Non-pigmented ciliary epithelial cell (primary cell): ENCODE measurements at places on chromosomes 7 and 10.
A peak's percentile ranks its signal among the peaks of the same experiment; 100 is the strongest.

- DNase-seq = no peak
Observed at GRCh38 chr7:117445206-117445605, 17.9 kb upstream of the ASZ1 start.

- DNase-seq = no peak
Observed at GRCh38 chr10:734481-734880, 45.0 kb upstream of the DIP2C start.

DNA sequence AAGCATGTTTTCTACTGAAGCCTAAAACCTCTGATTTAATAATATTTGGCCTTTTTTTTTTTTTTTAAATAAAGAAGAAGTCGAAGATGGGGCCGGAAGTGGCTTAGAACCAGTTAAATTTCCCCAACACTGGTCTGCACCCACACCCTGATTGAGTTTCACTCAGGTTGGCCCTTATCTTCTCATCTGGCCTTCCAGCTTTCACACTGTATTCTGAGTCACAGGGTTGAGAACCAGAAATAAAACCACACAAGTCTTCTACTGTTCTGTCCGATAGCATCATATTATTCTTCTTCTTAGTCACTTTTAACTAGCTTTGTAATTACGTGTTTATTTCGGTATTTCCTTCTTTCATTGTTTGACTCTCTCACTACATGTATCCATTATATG, 9.9 kb downstream of the ZNF365 start:
- peak; percentile 83 for DNase-seq

- DNase-seq = no peak
Observed at GRCh38 chr7:30974605-30975255, 11.0 kb downstream of the GHRHR start.

DNA sequence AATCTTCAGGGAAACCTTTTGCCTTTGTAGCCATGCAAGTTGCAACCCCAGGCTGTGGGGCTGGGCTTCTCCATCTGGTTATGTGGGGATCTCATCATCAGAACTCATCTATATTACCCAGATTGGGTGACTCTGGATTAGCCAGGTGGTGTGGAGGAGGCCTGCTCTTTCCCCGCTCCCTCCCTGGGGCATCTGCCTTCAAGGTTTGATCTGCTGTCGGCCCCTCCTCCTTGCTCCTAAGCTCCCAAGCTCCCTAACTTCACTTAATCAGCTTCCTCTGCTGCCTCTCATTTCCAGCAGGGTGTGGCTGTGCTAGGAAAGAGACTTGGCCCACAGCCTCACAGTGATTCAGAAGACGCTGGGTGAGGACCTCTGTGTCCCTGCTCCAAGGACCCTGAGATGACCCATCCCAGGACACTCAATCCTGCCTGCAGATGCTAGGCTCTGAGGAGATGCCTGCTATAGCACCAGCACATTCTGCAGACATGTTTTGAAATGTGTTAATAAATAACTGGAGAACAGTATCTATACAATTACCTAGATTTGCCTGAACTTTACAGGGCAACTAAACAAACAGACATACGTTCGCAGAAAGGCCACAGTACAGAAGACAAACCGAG, 392.1 kb upstream of the PODXL start:
- DNase-seq = no peak

DNA sequence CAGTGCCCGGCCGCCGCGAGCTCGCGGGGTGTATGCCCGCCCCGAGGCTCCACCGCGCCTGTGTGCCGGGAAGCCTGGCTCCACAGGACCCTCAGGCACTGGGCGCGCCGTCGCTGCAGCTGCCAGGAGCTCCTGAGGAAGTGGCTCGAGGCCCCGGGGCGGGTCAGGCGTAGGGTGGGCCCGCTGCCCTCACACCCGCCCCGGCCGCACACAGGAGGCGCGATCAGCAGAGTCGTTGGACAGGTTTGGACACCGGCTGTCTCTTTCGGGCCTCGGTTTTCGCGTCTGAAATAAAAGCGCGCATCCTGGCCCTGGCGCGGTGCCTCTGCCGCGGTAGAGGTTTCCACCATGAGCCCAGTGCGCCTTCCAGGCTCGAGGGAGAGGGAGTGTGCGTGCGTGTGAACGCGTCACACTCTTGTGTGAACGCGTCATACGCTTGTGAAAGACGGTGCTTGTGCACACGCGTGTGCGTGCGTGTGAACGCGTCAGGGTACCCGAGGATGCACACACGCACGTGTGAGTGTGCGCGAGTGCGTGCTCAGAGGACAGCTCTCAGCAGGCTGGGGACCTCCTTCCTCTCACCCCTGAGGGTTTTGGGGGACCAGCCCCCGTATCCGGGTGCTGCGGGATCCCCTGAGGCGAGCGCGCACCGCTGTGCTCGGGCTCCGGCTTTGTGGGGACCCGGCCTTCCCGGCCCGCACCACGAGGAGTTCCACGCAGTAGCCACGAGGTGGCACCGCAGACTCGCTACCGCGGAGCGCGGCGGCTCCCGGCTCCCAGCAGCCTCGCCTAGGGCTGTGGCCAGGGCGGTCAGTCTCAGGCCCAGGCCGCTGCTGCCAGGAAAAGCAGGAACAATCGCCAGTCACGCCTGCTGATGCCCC, 83.8 kb downstream of the BMS1 start:
- peak; percentile 1 for DNase-seq

GRCh38 chr10:85623758-85624157, 742.8 kb downstream of the GRID1 start:
- DNase-seq = no peak

GRCh38 chr7:111820121-111820520, 257.8 kb upstream of the IMMP2L start:
- DNase-seq = no peak

DNA sequence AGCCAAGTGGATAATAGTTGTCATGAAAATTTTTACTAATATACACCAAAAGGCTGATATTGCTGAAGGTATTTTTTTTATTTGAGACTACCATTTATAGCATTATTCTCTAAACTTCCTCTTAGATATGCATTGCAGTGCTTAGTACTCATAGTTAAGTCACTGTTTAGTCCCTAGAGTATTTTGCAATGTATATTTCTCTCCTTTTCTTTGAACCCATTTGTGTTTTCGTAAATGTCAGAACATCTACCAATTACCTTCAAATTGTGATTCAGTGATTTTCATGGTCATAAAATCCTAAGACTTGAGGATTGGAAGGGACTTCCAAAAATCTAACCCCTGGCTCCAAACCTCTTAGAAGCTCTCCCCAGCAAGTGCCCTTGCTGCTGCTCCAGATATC, 21.5 kb upstream of the CYP26C1 start:
- DNase-seq = no peak

DNA sequence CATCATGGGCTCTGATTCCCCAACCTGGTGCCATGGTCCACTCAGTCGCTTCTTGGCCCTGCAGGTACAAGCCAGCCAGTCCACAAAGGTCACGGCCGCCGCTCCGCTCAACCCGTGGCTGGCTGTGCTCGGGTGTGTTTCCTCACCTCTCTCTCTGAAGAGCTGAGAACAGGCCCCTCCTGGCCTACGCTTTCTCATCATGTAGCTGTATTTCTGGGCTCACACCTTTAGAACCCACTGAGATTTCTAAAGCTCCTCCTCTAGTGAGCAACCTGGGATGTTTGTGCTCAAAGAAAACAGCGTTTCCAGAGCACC, 30.2 kb downstream of the PTPRN2 start:
- DNase-seq = no peak

DNA sequence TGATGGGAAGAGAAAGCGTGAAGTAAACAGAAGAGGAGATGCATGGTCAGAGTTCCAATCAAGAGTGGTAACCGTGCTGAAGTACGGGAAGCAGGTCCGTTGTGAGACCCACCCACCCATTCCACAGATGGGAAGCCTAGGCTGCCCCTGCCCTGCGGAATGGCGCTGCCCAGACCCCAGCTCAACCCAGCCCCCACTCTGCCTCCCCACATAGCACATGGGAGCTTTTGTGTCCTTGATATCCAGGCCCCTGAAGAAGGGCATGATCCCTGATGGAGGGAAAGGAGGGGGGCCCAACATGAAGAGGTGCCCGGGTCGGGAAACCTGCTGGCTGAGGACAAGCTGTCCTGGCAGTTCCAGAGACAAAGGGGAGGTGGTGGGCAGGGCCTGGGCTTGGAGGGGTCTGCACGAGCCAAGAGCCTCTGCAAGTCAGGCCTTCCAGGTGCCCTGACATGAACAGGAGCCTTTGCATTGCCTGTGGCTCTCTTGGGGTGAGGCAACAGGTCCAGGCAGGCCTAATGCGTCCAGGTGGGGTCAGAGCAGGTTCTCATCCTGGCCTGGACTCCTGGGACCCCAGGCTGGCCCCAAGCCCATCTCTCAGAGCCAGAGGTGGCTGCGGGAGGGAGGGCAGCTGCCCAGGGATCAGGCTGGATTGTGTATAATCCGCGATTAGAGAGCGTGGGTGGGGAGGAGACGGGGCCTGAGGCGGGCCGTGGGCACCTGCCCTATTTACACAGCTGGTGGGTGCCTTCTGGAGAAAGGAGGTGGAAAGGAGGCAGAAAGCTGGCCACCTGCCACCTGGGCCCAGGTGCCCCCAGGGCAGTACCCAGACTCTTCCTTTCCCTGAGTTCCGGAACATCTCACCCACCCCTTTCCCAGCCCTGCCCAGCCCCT, 23.5 kb downstream of the YKT6 start:
- DNase-seq = no peak

- DNase-seq = no peak
Observed at GRCh38 chr10:100612601-100613595, 77.2 kb downstream of the HIF1AN start.

- no peak for DNase-seq
Observed at GRCh38 chr10:84314275-84314674, 14.1 kb upstream of the CCSER2 start.

- no peak for DNase-seq
Observed at GRCh38 chr10:78657163-78657861, 411.5 kb upstream of the ZMIZ1 start.

DNA sequence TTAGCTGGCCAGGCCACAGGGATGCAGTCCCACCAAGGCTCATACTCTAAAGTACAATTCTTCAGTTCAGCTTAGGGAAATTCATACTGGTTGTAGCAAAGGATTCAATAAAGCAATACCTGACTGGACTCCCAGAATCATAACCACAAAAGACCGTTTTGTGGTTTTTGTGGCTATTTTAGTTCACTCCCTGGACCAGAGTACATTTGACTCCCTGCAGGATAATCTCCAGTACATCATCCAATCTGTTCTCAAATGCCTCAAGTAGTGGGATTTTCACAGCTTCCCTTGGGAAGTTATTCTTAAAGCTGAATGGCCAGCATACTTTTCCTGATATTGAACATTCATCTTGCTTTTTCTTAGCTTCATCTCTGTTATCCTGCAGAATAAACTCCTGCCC, 29.3 kb upstream of the YAE1 start:
- DNase-seq = no peak

DNA sequence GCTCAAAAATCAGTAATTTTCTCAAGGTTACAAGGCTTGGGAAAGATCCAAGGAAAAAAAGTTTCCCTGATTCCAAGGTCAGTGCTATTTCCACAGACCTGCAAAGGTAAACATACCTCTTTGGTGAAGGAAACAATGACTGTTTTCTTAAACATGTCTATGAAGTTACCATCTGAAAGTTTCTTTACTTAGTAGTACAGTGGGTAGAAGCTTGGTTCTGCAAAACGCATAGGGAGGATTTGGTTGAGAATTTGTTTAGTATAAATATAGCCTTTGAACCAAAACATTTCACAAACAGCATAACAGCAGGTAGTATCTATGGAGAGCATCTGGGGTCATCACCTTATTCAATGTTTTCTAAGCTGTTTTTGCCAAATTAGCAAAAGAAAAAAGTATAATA, 169.6 kb downstream of the CCSER2 start:
- DNase-seq = no peak

GRCh38 chr7:26166684-26167266, 14.8 kb downstream of the NFE2L3 start:
- no peak for DNase-seq

DNA sequence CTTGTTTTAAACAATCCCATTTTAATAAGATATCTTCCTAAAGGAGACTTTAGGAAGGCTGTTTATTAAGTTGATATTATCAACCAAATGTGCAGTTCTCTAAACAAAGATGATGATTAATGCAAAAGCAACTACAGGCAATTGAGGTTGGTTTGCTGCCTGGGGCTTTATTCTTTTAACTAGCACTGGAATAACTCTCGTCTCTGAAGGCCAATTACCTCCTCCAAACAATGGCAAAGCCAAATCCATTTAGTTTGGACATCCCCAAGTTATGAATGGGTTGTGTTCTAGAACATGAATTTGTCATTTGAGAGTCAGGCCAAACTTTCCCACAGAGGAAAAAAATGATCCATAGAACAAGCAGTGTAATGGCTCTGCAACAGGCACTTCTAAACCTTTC, 114.1 kb downstream of the SLC16A9 start:
- no peak for DNase-seq

- DNase-seq = no peak
Observed at GRCh38 chr10:91104193-91105041, 116.0 kb upstream of the PCGF5 start.

- no peak for DNase-seq
Observed at GRCh38 chr10:106540645-106541044, 623.9 kb downstream of the SORCS1 start.

- no peak for DNase-seq
Observed at GRCh38 chr7:157177333-157177982, 38.7 kb downstream of the UBE3C start.

- no peak for DNase-seq
Observed at GRCh38 chr10:69387500-69387899, 29.2 kb downstream of the TACR2 start.

- no peak for DNase-seq
Observed at GRCh38 chr10:81733542-81733941, 141.5 kb upstream of the NRG3 start.

GRCh38 chr10:49280001-49280408, 19.0 kb upstream of the C10orf71 start:
- no peak for DNase-seq

DNA sequence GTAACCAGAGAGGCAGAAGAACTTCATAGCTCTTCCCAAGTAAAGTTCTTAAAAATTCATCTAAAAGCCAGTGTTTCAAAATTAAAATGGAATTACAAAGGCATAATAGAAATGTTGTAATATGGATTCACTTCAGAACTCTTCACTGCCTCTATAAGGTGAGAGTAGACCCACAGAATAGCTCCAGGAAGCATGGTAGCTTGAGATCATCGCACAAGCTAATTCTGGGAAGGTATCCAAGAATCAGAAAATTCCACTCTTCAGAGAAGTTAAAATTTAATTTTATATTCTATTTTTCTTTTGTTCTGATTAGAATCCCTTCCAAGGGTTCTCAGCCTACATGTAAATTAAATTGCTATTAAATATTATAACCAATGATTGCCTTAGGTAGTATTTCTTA, 1.5 kb upstream of the DHX32 start:
- DNase-seq = no peak

- DNase-seq = no peak
Observed at GRCh38 chr10:108566316-108567107, 1356.8 kb downstream of the XPNPEP1 start.

GRCh38 chr7:142940966-142941535, 1.8 kb downstream of the LLCFC1 start:
- no peak for DNase-seq
